ENCODE measurements at places on chromosomes 5 and 9.
A peak's percentile ranks its signal among the peaks of the same experiment; 100 is the strongest.

GRCh38 chr5:41240985-41241384 is 27.7 kb upstream of the C6 start:
- DNase-seq, result no peak

DNA sequence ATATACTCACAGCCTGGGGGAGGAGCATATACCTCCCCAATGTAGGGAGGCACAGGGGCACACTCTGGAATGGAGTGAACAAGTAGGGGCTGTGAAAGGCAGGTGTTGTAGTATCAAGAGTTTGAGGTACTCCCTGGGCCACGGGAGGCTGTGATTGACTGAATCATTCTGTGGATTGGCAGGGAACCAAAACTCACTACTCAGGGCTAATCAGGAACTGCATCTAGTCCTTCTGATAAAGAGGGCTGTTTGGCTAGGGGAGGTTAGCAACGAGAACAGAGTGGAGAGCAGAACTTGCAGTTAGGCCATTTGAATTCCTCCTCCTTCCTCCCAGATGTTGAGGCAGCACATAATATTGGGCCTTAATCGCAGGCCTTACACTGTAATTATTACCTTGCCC is 369.2 kb upstream of the MPDZ start:
- no peak for DNase-seq

- no peak for DNase-seq
These were observed 19.7 kb downstream of the SVEP1 start for GRCh38 chr9:110559869-110560268.

DNA sequence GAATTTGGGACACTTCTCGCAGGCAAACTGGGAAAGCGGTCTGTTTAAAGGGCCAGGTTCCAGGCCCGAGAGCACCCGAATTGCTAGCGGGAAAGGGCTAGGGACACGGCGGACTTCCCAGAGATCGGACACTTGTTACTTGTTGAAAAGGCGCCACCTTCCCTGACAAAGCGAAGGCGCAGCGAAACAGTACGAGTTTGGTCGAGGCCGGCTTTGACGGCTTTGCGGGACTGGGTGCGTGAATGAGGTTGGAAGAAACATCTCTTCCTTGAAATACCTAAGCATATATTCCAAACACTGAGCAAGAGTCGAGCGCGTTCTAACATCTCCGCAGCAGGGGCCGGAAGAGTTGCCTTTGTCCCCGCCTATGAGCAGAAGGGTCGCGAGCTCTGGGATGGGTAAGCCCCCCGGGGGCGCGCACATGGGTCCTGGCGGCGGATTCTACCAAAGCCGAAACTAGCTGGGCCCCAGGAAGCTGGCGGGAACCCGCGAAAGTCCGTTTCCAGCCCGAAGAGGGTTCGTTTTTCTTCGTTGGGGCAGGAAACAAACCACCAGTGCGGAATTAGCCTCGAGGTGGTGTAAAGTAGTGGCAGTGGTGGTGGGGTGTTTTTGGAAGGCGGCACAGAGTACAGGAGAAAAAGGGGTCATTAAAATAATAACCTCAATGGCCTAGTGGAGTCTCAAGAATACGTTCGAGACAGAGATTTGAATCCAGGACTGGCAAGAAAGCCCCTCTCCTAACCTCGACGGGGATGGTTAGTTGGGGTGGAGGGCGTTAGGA is 1.5 kb downstream of the GDNF start:
- DNase-seq, result no peak

GRCh38 chr9:100028201-100028784 is 70.5 kb downstream of the ERP44 start:
- peak; percentile 81 for DNase-seq

GRCh38 chr5:40555886-40556285 is 123.8 kb upstream of the PTGER4 start:
- DNase-seq, result no peak

DNA sequence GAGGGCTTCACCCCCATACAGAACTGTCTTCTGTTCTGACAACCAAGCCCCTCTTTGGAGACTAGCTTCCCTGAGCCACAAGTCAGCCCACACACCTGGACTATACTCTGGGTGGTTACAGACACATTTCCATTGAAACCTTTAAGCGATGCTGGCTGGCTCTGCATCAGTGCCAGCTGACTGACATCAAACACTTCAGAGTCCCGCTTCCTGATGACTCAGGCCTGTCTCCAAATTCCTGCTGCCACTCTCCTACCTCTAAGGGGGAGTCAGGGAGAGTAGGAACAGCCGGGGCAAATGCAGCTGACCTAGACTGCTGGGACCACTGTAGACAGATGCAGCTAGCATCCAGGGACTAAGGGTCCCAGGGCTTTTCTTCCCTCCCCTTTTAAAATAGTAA is 59.4 kb downstream of the SIL1 start:
- no peak for DNase-seq

DNA sequence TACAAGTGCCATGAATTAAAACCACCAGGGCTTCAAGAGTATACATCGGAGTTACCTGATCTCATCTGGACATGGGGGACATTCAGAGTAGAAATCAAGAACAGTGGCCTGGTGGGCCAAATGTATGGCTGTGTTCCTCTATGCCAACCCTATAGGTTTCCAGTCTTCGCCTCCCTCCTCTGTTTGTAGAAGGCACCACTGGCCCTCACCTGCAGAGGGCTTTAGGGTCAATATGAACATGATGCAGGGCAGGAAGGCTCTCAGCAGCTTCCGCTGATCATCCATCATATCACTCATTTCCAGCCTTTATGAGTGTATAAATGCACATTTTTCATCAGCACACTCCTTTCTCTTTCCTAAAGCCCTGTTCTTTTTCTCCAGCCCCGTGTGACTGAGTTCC is 555.5 kb upstream of the BRINP1 start:
- DNase-seq, result no peak

- no peak for DNase-seq
These were observed 502.6 kb upstream of the CDH6 start for GRCh38 chr5:30690931-30691330.

GRCh38 chr5:13251623-13252376 is 692.7 kb downstream of the DNAH5 start:
- no peak for DNase-seq
